RKO (cell line): ENCODE measurements at places on chromosomes 6 and 20.

- DNase-seq: no peak
Observed at GRCh38 chr20:64063389-64064144, 569 bp downstream of the TCEA2 start.

DNA sequence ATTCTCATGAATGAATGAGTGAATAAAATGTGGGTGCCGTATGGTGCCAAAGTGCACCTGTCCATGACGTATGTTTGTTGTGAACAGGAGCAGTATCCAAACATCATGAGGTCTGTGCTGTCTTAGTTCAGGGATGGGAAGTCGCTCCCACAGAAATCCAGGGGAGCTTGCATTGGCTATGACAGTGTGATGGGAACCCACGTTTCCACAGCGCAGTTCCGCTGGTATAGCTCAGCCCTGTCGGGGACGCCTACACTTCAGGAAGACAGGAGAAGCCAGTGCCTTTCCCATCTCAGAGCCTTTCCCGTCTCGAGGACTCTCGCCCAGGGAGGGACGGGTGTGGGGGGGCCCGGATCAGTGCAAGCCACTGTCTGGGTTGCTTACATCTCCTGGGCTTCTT, 69.8 kb downstream of the DACT2 start:
- DNase-seq: no peak

- no peak for DNase-seq
Observed at GRCh38 chr6:78966542-78966941, 99.2 kb downstream of the IRAK1BP1 start.

DNA sequence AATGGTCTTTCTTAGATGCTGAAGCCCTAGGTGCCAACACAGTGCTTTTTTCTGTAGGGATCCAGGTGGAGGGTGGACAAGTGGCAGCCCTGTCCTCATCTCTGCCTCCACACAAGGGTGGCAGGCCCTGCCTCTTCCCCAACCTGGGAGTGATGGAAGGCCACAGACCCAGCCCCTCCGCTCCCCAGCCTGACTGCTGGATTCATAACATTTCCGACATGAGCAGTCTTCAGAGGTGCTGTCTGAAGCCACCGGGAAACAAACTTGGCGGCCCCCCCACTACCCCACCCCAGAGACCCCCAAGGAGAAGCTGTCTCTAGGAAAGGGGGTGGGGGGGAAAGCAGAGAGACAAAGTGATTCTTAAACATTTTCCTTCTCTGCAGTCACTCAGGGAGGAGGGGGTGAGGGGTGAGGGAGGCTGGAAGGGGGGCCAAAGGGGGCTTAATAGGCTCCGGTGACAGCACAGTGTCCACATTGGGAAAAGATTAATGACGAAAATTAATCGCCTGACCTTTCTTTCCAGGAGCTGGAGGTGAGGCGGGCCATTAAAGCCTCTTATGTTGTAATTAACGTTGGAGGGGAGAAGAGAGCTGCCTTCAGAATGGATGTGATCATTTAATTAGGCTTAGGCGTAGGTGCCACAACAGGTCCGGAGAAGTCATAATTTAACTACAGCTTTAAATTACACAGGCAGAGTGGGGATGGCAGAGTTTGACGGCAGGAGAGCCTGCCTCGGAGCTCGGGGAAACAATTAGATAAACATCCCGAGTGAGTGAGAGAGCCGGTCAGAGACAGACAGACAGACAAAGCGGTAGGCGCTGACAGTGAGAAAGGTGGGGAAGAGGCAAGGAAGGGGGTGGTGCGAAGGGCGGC, 76.8 kb upstream of the FOXP4 start:
- DNase-seq: no peak

- no peak for DNase-seq
Observed at GRCh38 chr6:106372838-106373501, 12.5 kb downstream of the CRYBG1 start.

DNA sequence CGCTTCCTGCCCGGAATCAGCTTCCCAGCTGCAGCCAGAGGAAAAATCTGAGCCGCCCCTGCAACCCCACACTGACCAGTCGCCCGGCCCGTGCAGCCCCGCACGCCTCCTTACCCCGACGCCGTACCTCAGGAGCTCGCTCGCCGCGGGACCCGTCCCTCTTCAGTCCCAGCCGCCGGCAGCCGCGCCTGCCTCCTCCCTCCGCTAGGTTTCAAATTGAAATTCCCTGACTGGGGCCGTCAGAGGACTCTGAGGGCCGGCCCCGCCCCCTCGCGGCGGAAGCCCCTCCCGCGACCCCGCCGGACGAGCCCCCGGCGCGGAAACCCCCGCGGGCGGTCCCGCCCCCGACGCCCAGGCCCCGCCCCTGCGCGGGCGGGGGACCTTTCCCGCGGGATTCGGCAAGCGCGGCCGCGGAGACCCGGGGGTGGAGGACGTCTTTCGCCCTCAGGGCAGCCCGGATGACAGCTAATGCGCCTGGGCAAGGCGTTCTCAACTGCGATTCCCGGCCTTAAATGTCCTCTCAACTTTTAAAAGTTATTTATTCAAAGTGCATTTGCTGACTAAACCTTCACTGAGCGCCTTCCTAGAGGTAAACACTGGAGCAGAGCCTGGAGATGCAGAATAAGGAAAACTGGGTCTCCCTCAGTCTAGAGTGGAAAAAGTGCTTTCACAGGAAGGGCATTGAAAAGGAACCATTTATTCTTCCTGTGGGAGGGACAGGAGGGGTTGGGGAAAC, at the start of gene EPB41L2:
Gene EPB41L2 (minus strand): TSS at position 218 of the 736 bp plus-strand sequence. CDS start 106,760 bp downstream, outside the sequence.
- DNase-seq: peak; percentile 90

DNA sequence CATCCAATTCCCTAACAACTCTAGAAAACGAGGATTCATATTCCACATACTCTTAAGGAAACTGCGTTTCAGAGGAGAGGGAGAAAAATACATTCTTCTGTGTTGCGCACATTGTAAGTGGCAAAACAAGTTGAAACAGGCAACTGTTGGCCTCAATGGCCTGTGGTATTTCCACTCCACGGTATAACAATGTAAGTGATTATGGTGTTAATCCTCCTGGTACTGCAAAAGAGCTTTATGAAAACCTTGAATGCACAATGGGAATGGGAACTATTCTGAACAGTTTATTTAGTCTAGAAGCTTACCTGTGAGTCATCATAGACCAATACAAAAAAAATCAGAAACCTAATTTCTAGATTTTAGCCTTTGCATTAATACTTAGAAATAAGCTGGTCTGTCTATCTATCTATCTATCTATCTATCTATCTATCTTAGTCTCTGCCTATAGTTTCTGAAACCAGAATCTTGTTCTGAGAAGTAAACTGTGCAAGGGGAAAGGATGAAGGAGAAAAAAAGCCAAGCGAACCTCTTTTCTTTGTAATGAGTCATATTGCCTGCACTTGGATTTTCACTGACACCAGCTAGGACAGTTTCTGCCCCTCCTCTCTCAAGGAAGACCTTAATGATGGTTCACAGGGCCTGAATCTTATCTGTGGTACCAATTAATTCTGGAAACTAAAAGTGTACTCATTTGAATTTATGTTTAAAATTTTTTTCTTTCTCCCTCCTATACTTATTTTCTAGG, 101.5 kb downstream of the RNF144B start:
- no peak for DNase-seq

DNA sequence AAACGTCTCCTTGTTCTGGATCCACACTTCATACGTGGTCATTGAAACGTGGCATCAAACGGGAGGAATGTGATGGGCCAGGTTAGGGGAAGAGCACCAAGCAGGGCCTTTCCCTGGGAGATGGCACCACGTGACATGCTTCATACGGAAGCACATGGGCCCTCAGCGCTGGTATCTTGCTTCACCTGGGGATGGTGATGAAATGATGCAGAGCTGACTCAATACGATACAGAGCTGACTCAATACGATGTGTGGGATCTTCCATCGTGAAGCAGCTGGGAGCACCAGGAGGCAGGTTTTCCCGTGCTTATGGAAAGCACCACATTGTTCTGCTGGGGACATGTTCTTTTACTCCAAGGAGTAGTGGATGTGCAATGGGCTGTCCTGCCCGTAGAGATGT, 22.5 kb upstream of the TAGAP start:
- peak; percentile 22 for DNase-seq

GRCh38 chr6:26594730-26595632, 1.8 kb upstream of the ABT1 start:
- DNase-seq: peak; percentile 79

DNA sequence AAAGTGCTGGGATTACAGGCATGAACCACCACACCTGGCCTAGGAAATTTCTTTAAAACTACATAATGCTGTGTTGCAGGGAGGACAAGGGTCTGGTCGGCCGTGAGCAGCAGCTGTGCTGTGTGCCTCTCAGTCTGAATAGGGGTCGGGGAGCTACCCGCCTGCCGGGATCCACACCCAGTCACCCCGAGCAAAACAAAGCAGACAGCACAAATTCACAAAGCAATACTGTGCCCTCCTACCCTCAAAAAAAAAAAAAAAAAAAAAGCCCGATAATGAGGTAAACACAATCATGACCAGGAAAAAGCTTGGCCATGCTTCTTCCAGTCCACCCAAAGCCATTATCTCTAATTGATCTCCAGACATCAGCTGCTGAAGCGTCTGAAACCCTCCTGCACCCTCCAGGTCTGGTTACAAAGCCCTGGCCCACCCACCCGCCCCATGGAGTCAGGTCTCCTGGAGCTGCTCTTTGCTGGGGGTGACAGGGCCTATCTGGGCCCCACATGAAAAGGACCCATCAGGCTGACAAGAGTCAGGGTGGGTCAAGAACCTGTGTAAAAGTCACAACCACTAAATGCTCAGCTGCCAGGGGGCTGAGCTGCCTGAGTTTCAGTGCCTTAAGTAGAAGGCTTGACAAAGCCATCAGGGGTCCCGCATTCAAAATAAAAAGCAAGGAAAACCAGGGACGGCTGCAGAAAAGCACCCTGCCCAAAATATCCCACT, 88.2 kb downstream of the NOL4L start:
- no peak for DNase-seq

DNA sequence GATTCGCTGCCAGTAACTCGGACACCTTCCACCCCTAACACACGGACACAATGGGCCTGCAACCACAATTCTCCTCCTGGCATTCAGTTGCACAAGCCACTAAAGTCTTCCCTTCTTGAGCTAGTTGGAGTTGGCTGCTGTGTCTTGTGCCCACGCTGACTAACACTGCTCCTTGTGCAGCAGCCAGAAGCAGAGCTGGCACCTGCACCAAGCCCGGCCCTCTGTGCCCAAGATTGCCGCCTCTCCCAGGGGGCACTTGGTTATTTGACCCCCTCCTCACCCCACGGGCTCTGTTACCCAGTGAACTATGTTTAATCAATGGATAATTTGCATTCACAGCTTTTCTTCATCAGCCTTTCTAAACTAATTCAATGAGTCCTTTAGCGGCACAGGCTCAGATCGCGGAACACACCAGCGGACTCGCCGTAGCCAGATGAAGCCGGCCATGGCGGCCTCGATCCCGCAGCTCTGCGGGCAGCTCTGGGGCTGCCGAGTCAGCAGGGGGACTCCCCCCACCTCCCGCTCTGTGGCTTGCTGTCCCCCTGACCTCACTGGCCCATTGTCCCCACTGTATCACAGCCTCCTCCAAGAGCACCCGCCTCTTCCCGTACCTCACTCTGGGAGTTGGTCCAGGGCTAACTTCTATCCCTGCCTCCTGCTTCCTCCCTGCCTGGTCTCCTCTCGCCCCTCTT, 94.8 kb upstream of the AFDN start:
- no peak for DNase-seq

GRCh38 chr6:8736156-8736895, 301.0 kb upstream of the SLC35B3 start:
- DNase-seq: no peak

GRCh38 chr6:142030115-142030619, 102.6 kb upstream of the GJE1 start:
- DNase-seq: peak; percentile 87

DNA sequence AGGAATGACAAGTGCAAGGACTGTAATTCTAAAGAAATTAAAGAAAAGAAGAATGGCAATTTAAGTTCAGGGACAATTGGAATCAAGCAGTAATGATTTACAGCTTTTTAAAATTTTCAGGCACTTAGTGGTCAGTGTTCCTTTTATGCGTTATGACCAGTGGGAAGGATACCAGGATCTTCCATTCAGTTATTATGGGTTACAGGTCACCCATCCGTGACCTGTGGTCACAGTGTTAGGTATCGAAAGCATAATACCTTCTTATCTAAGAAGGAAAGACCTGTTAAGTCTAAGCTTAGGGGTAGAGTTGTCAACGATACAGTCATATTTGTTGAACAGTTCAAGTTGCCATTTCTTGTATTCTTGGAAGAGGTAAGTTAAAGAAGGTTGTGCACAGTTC, 253.8 kb downstream of the LAMA2 start:
- no peak for DNase-seq

- no peak for DNase-seq
Observed at GRCh38 chr6:49635480-49635879, 1.2 kb downstream of the RHAG start.

GRCh38 chr6:86331265-86331840, 606.0 kb upstream of the HTR1E start:
- no peak for DNase-seq

GRCh38 chr6:38131527-38131965, 312.0 kb downstream of the ZFAND3 start:
- peak; percentile 57 for DNase-seq

DNA sequence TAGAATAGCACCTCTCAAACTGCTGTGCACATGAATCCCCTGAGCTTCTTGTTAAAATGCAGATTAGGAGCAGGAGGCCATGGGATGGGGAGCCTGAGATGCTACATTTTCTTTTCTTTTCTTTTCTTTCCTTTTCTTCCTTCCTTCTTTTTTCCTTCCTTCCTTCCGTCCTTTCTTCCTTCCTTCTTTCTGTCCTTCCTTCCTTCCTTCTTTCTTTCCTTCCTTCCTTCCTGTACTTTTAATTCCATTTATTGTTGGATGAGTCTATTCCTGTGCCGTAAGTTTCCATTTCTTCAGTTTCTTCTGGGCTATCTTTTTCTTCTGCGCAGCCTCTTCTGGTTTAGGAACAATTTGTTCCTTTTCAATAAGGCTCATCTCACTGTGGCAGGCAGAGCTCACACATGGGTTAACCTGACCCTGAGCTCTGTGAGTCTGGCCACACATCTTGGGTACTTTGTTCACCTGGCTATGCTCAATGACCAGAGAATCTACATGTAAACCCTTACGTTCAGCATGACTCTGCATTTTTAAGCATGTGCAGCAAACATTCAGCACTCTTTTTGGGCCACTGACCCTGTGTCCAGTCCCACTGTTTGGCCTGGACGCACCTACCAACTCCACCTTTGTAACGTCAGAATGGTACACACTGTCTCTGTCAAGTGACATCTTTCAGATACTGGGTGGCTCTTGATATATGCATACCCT, 114.7 kb upstream of the INSM1 start:
- no peak for DNase-seq

GRCh38 chr6:161396539-161396938, 122.7 kb upstream of the AGPAT4 start:
- DNase-seq: no peak

GRCh38 chr6:169312658-169313346, 59.2 kb upstream of the THBS2 start:
- no peak for DNase-seq
